NCI-H226 (cell line): ENCODE measurements at places on chromosomes 5 and 9.

- DNase-seq = peak; percentile 72
Measured at GRCh38 chr5:172789687-172790495, 18.9 kb upstream of the DUSP1 start.

GRCh38 chr5:59790776-59791475 lies 102.6 kb downstream of the PDE4D start:
- no peak for DNase-seq

GRCh38 chr5:5886812-5887486 lies 464.5 kb downstream of the ICE1 start:
- no peak for DNase-seq

DNA sequence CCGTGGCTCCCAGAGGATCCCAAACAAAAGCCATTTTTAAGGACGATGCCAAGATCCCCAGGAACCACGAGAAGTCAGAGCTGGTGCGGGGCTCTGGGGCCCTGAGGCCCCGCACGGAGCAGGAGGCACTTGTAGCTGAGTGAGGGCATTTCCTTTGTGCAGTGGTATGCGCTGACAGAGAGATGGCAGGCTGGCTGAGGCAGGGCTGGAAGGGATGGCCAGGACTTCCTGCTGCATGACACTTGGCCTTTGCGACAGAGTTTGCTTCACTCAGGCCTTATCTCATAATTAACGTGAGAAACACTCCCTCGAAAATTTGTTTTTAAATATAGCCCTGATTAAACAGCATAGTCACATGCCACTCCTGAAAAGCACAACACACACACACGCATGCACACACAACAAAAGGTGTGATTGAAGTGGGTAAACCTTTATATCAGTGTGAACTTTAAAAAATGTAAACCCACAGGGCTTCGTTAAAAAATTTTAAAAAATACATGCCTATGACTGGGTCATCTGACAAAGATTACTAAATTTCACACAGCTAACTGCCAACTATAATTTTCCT lies 536.6 kb downstream of the PDE4D start:
- no peak for DNase-seq

DNA sequence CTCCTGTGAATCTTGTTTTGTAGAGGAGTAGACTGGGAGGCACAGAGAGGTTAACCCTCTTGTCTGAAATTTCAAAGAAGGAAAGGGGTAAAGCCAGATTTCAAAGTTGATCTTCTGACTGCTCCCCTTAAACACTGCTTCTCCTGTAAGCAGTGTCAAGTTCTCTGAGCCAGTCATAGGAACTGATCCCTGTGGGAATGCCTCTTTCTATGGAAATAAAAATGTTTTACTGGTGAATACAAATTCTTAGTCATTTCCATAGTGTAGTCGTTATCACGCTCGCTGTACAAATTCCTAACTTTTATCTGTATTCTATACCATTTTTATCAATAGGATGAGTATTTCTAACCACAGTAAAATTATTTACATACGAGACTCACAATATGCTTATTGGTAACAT lies 66.3 kb upstream of the PRRC1 start:
- no peak for DNase-seq

DNA sequence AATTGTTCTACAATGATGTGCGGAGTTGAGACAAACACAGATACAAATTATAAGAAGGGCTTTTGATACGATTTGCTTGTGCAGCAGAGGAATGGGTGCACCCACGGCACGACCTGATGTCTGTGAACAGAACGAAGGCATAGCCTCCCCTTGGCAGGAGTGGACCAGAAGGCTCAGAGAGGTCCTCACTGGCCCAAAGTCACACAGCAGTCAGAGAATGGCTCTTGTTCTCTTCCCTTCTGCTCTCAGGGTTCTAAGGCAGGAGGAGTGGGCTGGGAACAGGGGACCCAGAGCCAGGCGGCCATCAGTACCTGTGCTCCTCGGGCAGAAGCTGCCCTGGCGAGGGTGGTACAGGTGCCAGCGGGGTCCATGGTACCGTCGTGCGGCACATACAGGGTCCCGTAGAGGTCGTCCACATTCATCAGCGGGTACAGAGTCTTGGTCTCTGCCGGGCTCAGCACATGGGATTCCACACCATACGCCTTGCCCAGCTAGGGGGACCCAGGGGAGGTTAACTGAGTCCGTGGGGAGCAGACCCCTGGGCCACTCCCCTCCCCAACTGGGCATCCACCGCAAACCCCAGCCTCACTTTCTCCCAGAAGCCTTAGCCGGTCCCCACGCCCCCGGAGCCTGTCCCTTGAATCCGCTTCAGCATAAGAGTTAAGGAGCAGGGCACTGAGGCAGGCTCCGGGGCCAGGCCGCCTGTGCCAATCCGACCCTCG lies 7.0 kb downstream of the SARDH start:
- no peak for DNase-seq

- DNase-seq = no peak
Measured at GRCh38 chr5:126812199-126812570, 35.2 kb downstream of the LMNB1 start.

DNA sequence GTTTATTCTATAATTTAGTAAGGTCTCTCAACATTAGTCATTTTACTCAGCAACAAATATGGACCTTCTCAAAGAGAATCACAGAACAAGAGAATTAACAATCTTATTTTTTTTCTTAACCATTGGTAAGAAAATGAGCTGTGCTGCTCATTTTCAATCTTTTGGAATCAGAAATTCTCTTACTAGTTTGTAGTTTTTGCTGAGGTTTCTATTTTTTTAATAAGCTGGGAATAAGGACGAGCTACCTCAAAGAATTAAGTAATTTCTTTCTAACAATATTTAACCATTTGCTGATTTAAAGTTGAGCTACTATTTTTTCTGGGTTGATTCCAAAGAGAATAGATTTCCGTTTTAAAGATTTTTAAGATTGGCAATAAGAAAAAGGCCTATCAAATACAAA lies 44.2 kb downstream of the PLGRKT start:
- DNase-seq = no peak

DNA sequence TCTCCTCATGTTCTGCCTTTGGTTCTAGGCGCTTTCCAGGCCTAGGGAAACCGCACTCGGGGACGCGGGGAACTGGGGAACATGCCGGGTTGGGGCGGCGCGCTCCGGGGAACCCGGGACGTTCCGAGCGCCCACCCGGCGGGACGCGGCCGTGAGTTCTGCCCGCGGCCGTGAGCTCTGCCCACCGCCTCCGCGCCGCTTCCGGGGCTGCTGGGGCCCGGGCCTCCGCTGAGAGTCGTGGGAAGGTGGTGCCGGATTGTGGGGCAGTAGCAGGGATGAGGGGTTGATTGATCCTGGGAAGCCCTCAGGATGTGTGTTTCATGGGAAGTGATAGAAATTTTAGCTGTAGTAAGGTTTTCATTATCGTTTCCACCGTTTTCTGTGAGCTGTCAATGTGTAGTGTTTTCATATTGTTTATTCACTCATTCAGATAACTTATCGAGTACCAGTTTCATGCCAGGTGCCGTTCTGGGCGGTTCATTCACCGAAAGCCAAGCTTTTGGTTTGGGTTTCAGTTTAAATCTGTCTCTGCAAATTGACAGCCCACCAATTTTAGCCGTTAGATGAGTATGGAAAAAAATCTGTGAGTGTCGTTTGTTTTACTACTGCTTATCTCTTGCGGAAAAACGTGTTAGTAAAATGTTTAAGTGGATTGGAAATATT lies 657 bp downstream of the MTRR start:
- no peak for DNase-seq

DNA sequence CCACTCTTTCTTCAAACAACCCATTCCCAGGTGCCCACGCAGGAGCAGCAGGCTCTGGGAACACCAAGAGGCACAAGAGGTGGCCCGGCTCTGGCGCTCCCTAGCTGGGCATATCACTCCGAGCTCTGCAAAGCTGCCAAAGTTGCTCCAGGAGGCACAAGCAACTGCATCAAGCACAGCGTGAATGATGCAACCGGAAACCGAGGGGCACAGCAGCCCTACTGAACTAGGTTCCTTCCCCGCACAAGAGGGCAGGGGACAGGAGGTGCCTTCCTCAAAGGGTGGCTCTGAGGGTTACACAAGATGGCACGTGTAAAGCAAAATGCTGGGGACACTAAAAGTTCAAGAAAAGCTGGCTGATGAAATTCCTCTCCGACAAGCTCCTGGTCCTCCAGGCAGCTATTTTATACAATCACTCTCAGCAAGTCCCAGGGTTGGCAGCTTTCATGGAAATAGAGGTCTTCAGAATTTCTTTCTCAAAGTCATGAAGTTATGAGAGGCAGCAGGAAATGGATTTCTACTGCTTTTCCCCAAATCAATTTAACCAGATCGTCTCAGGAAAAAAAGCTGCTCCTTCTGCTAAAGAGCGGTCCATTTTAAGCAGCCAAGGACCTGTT lies 22.9 kb downstream of the PSMB7 start:
- DNase-seq = peak; percentile 51

DNA sequence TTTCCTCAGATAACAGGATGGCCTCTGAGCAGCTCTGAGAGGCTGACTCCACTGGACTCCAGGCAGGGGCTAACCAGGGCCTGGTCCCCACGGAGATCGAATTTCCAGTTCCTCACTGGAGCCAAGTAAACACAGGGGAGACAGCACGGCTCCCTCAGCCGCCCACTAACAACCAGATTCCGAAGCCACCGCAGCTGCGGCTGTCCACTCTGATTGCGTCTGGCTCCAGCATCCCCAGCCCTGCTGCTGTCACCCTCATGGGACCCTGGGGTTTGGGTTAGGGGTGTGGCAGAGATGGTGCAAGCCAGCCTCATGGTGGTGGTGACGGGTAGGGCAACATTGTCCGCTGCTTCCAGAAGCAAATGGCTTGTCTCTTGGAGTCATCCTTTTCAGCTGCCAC lies 172.6 kb downstream of the RGS3 start:
- DNase-seq = no peak

DNA sequence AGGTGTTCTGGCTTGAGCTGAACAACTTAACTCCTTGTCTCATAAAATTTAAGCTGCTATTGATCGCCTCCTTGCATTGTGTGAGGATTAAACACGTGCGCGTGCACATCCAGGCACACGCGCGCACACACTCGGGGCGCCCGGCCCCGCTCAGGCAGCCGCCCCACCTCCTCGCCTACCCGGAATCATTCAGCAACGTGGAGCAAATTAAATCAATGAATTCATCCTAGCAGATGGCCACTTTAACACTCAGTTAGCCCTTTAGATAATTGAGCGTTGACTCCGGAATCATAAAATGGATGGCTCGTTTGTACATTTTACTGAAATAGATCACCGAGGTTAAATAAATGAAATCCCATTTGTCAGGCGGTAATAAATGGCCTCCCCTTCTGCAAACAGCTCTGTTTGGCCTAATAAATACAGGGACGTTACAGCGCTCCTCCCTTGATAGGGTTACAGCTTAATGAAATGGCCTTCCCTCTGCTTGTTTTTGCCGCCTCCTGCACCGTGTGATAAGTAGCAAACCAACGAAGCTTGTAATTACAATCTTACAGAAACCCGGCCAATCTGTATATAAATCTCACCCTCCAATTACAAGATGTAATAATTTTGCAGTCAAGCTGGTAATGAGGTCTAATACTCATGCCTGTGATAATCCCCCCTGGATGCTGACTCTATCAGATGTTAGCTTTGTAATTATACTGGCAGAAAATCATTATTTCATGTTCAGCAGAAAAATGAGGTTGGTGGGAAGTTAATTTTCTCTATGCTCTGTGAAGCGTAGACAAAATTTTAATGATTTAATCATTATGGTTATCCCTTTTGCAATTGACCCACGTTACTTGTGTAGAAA lies 229.7 kb upstream of the IRX4 start:
- no peak for DNase-seq

DNA sequence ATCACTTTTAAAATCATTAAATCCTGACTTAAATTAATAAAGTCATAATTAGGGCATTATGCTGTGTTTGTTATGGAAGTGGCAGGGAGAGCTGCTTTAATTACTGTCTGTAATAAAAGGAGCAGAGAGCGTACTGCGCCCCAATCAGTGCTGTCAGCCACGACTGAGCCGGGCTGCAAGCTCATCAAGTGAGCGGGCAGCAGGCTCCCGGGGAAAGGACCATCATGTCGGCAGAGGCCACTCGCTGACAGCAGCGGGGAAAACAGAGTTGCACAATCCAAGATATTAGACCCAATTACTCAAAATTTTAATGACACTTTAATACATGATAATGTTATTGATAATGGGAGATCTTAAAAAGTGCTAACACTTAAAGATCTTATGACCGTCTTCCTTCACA lies 181.6 kb downstream of the AP3B1 start:
- no peak for DNase-seq

- no peak for DNase-seq
Measured at GRCh38 chr5:150506571-150507473, 1.1 kb upstream of the NDST1 start.

- DNase-seq = no peak
Measured at GRCh38 chr5:110087829-110088228, 398.1 kb downstream of the MAN2A1 start.
